ENCODE measurements at places on chromosomes 5 and 9. TPM values are rescaled to one million over a fixed set of nuclear protein-coding genes. Genes with fewer than 3 reads are reported as not detected.

DNA sequence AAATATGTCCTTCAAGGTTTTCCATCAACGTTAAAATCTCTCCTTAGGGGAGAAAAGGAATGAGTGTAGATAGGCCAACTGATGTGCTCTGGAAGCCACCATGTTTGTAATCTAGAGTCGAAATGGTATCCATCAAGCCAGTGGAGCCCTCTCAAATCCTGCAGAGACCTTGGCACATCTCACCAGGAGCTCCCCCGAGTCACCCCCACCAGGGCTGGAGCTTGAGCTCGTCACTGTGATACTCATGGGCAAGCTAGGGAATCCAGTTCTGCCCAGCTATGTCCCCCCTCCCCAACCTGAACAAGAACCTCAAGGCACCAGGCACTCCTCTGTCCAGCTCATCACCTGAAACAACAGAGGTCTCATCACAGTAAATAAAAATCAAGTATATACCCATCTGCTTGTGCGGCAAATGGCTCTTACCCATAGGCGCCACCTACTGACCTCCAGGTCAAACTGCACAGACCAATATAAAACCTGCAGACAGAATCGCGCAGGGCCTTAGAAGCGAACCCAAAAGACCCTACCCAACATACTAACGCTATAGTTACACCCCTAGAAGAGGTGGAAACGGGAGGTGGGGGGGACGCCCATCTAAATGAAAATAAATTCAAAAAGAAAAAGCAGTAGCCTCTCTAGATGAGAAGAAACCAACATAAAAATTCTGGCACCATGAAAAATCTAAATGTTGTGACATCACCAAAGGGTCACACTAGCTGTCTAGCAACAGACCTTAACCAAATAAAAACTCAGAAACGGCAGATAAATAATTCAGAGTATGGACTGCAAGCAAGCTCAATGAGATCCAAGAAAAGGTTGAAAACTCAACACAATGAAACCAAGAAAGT is 75.0 kb downstream of the TTC39B start:
- H3K4me3 ChIP-seq = no peak overlapping the region
- peaks cover 4% of the 10 kb centered on the region for H3K4me1 ChIP-seq
- no peak for DNase-seq
- no peaks in the 10 kb centered on the region for H3K36me3 ChIP-seq
- no peak overlapping the region for H3K27ac ChIP-seq
- H3K27me3 ChIP-seq = no peaks in the 10 kb centered on the region

DNA sequence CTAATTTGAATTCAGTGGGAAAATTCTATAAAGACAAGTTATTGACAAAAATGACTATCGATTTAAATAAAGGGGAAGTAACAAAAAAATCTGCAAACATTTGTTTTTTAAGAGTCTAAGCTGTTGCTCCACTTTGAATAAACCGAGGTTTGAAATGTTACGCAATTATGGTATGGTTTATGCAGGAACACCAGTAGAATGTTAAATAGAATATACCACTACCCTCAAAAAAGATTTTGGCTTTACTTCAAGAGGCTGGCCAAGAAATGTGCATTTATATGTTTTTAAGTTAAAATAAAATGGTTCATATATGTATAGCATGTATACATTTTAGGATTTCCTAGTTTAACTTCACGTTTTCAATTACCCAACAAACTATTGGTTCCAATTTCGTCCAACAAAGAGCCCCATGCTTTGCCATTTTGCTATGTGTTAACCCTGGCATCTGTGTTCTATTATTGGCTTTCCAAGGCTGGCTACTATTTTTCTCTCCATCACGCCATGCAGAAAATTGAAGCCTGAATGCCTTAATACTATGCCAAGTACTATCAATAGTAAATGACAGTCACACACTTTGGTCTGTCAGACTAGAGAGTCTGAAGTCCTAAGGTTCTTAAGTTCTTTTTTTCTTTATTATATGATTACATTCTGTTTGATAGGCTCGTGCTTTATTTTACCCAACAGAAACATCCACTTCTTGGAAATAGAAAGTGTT is 171.2 kb downstream of the BRINP1 start:
- H3K27me3 ChIP-seq = no peaks in the 10 kb centered on the region
- DNase-seq = no peak
- H3K36me3 ChIP-seq = no peaks in the 10 kb centered on the region
- no peaks in the 10 kb centered on the region for H3K4me1 ChIP-seq
- no peak overlapping the region for H3K27ac ChIP-seq
- no peak overlapping the region for H3K4me3 ChIP-seq

DNA sequence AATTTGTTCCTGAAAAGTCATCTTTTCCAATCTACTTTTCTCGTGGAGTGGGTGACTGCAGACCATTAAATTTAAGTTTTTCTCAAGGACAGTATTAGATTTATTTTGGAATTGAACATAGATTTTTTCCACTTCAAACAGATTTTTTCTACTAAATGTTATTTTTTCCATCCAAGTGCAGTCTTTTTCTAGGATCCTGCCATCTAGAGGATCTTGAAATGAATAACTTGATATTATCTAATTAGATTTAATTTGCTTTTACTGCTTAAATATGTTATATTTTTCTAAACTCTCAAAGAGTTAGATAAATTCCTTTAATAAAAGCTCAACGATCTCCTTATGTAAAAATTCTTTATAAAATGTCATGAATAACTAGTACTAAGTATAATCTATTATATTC is 136.9 kb upstream of the PRR16 start:
- no peaks in the 10 kb centered on the region for H3K36me3 ChIP-seq
- DNase-seq = no peak
- H3K27ac ChIP-seq = no peak overlapping the region

DNA sequence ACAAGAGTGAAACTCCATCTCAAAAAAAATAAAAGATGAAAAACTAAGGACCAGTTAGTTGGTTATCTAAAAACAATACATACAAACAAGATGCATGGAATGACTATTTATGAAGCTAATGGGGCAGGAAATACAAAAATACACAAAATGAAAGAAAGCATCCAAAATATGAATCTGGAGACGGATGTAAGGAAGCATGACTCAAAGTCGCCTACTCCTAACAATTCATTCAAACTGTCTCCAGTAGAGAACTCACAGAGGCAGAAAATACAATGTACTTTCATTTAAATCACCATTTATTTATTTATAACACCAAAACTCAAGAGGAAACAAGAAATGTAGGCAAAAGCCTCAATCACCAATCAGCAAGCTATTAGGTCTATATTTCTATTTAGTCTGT is 68.4 kb downstream of the SCAI start:
- H3K36me3 ChIP-seq = no peaks in the 10 kb centered on the region
- H3K4me1 ChIP-seq = no peaks in the 10 kb centered on the region
- no peaks in the 10 kb centered on the region for H3K27me3 ChIP-seq
- no peak overlapping the region for H3K27ac ChIP-seq
- H3K4me3 ChIP-seq = no peak overlapping the region

DNA sequence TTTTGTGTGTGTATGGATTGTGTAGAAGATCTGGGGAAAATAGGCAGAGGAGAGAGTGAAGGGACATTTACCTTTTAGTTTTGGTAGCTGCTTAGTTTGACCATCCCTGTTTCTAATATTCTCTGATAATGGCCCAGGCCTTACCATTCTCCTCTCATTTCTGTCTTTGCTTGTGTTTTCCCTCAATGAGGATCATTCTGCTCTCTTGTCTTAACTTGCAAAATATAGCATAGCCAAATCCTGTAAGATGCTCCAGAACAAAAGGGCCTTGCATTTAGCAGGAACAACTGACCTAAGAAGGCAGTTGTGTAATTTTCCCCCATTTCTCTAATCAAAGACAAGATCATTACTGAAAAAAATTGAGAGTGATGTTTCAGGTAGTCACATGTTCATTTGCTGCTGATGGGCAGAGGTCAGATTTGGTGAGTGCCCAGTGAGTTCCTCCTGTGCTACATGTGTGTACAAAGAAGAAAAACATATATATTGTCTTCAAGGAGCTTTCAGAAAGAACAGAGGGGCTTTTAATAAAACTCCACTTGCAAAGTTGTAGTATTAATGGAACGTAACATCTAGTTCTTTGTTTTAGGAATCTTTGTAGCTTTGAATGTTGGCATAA is 139.5 kb downstream of the KDM4C start:
- peaks cover 12% of the 10 kb centered on the region for H3K4me1 ChIP-seq
- H3K36me3 ChIP-seq = peaks cover 23% of the 10 kb centered on the region
- H3K27me3 ChIP-seq = no peaks in the 10 kb centered on the region
- DNase-seq = no peak

DNA sequence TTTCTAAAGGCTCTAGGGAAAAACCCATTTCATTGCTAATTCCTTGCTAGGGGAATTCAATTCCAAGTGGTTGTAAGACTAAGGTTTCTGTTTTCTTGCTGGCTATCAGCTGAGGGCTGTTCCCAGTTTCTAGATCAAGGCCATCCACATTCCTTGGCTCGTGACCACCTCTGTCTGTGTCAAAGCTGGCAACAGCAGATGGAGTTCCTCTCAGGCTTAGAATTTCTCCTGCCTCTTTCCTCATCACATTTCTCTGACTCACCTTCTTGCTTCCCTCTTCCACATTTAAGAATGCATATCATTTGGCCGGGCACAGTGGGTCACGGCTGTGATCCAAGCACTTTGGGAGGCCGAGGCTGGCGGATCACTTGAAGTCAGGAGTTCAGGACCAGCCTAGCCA is 19.0 kb downstream of the DAB2IP start:
- H3K27me3 ChIP-seq = no peaks in the 10 kb centered on the region
- no peaks in the 10 kb centered on the region for H3K36me3 ChIP-seq
- DNase-seq = no peak

GRCh38 chr9:121305269-121305994 is 37.5 kb downstream of the GSN start:
- no peak overlapping the region for H3K4me3 ChIP-seq
- H3K27me3 ChIP-seq = no peaks in the 10 kb centered on the region
- DNase-seq = peak; percentile 73
- H3K27ac ChIP-seq = peak overlapping the region; percentile 55
- peaks cover 83% of the 10 kb centered on the region for H3K36me3 ChIP-seq
- peaks cover 47% of the 10 kb centered on the region for H3K4me1 ChIP-seq

DNA sequence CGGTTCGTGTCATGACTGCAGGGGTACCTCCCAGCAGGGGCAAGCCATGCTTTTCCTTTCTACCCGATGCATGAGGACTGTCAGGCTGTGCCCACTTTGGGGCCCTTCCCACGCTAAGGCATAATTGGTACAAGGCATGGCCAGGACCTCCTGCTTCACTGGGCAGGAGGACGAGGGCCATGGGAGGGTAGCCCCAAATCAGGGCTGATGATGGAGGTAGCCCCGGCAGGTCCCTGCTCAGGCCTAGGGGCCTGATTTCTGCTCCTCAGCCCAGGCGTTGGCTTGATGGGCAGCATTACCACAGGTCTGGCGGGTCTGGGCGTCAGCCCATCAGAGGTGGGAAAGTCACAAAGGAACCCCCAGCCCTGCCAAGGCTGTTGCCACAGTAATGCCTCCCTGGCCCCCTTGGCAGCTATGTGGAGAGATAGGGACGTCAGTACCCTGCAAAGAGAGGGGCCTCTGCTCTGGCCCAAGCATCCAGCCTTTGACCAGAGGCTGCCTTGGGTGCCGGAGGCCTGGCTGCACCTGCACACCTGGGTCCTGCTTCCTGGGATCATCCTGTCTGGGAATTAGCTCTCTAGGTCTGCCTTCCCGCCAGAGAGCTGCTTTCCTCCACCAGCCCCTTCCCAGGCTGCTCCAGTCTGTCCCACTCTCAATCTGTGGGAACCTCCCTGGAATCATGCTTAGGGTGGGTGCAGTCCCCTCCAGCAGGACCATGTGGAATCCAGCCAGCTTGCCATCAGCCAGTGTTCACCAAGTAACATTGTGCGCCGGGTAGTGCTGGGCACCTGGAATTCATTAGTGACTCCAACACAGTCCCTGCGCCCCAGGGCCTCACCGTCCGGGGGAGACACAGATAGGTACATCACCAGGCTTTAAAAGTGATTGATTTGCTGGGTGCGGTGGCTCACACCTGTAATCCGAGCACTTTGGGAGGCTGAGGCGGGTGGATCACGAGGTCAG is 15.4 kb downstream of the TSPAN17 start:
- DNase-seq = no peak
- H3K36me3 ChIP-seq = no peaks in the 10 kb centered on the region
- no peak overlapping the region for H3K27ac ChIP-seq
- peaks cover 19% of the 10 kb centered on the region for H3K4me1 ChIP-seq

GRCh38 chr9:102778746-102779145 is 216.4 kb upstream of the CYLC2 start:
- no peaks in the 10 kb centered on the region for H3K36me3 ChIP-seq
- no peaks in the 10 kb centered on the region for H3K4me1 ChIP-seq
- no peak overlapping the region for H3K27ac ChIP-seq
- no peaks in the 10 kb centered on the region for H3K27me3 ChIP-seq

GRCh38 chr5:135449644-135450043 is 2.5 kb upstream of the DCANP1 start:
- peak; percentile 57 for DNase-seq
- H3K4me1 ChIP-seq = peaks cover 1% of the 10 kb centered on the region
- peaks cover 7% of the 10 kb centered on the region for H3K27me3 ChIP-seq
- no peak overlapping the region for H3K4me3 ChIP-seq

- DNase-seq = no peak
- no peak overlapping the region for H3K4me3 ChIP-seq
- no peak overlapping the region for H3K27ac ChIP-seq
- H3K36me3 ChIP-seq = no peaks in the 10 kb centered on the region
- H3K4me1 ChIP-seq = no peaks in the 10 kb centered on the region
Measured at GRCh38 chr5:173497685-173498084, 118.8 kb downstream of the BOD1 start.

DNA sequence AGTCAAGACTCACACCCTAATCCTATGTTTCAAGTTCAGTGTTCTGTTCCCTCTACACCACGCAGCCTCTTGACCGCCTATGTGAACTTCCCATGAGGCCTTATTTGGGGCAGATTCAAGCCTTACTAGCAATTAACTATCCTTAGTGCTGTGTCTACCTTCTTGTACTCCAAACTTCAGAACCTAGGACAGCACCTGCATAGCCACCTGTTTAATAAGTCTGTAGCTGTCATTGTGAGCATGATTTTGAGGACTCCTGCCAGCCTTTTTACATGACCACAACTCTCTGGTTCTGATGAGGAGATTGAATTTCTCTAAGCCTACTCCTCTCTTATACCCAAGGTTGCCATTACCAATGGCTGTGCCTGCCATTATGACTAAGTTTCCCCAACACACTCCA is 50.8 kb upstream of the PCSK1 start:
- no peaks in the 10 kb centered on the region for H3K27me3 ChIP-seq
- no peak overlapping the region for H3K27ac ChIP-seq
- no peak overlapping the region for H3K4me3 ChIP-seq
- H3K36me3 ChIP-seq = no peaks in the 10 kb centered on the region
- no peak for DNase-seq

GRCh38 chr9:109311731-109312130 is 9.1 kb downstream of the EPB41L4B start:
- H3K4me3 ChIP-seq = no peak overlapping the region
- H3K4me1 ChIP-seq = peaks cover 6% of the 10 kb centered on the region
- no peak for DNase-seq
- no peak overlapping the region for H3K27ac ChIP-seq

Gene LTC4S
- 22.6 TPM for total RNA-seq

Gene GABRA6
- total RNA-seq = not detected

Gene ADRB2
- 28.0 TPM for total RNA-seq

Gene ZSWIM6
- total RNA-seq = 15.7 TPM

Gene MARCHF11
- total RNA-seq = not detected

Gene EDIL3
- total RNA-seq = 42.4 TPM

Data from upper lobe of right lung (tissue), 1 donor.